G401 (cell line): ENCODE measurements at places on chromosomes 6 and 20. TPM values are rescaled to one million over a fixed set of nuclear protein-coding genes. Genes with fewer than 3 reads are reported as not detected.

GPR6 gene
- total RNA-seq: not detected in 2 replicates

VWA7 gene
- total RNA-seq: 0.78 and 1.7 TPM in 2 replicates

METTL24 gene
- total RNA-seq: 1.8 and 2.6 TPM in 2 replicates

TFAP2C gene
- total RNA-seq: 0.12 and 0.27 TPM in 2 replicates

ZC2HC1B gene
- not detected in 2 replicates for total RNA-seq

HSPA1L gene
- 0.75 and 0.98 TPM in 2 replicates for total RNA-seq

GPSM3 gene
- total RNA-seq: 3.4 and 7.9 TPM in 2 replicates
